ENCODE measurements at places on chromosomes 2 and 18. TPM values are rescaled to one million over a fixed set of nuclear protein-coding genes. Genes with fewer than 3 reads are reported as not detected.

DNA sequence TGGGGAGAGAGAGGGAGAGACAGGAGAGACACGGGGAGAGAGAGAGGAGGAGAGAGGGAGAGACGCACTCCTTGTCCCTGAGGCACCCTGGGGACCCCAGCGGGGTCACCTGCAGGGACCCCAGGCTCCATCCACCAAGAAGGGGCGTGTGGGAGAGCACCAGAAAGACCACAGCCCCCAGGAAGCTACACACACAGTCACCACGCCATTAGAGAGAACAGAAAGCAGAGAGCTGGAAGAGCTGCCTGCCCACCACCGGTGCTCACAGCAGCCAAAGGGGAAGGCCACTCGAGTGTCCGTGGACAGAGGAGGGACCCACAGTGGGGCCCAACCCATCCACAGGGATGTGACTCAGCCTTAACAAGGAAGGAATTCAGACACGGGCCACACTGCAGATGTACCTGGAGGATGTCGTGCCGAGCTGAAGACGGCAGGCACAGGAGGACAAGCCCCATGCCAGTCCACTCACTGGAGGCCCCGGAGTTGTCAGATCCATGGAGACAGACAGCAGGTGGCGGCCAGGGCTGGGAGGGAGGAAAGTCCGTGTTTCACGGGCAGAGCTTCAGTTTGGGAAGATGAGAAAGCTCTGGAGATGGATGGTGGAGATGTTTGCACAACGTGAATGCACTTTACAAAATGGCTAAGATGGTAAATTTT lies 11.5 kb upstream of the NFATC1 start:
- DNase-seq = no peak

- DNase-seq = no peak
Observed at GRCh38 chr18:54206447-54206846, 18.0 kb downstream of the MBD2 start.

- DNase-seq = no peak
Observed at GRCh38 chr2:158120102-158120501, 18.4 kb downstream of the UPP2 start.

GRCh38 chr18:13112982-13113381 lies 105.6 kb upstream of the LDLRAD4 start:
- DNase-seq = peak; percentile 65

DNA sequence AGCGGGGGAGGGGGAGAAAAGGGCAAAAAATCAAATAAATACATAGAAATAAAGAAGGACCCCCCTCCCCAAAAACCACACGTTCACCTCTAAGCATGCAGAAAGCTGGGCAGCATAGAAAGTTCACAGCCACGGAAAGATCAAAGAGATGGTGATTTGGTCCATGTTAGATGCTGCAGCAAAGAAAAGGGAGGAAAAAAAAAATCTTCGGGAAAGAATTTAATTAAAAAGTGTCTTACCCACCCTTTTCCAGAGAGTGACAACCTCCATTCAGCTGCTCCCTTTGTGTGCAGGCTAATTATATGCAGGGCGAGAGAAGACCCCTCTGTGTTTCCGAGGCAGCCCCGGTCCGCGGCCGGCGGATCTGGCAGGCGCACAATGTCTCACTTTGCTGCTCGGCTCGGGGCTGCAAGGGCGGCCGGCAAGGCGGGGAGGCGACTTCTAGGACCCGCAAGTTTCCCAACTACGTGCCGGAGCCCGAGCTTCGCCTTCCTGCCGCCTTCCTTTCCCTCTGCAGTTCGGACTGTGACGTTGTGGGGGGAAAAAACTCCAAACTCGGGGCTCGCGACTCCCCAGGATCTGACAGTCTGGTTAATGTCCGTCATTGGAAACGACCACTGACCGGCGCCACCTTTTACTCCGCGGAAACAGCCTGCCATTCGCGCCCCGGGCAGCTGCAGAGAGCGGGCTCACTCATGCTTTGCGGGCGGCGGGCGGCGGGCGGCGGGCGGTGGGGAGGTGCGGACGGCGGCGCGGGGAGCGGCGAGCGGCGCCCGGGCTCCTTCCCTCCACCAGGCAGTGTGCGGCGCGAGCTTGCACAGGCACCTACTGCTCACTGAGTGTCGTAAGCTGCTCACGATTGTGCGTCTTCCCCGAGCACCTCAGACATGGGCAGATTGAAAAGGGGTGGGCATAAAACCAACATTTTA lies at the start of gene LRRTM1:
TSS of gene LRRTM1 (minus strand) at position 844 of the 929 bp plus-strand sequence. CDS start 933 bp downstream, outside the sequence.
- DNase-seq = peak; percentile 57

GRCh38 chr2:83068714-83069113 lies 1390.4 kb downstream of the SUCLG1 start:
- no peak for DNase-seq

DNA sequence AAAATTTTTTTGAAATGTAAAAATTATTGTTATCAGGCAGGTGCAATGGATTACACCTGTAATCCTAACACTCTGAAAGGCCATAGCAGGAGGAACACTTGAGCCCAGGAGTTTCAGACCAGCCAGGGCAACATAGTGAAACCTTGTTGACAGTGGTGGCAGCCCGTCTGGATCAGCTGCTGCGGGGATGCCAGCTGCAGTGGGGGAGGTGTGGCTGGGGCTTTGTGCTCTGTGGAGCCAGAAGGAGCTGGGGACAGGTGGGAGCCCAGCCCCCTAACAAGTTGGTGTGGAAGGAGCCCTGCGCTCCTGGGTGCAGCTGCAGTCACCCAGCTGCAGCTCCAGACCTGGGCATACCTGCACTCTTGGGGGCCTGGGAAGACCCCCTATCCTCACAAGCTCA lies 182.4 kb upstream of the MC4R start:
- no peak for DNase-seq

GRCh38 chr2:185689906-185690539 lies 48.6 kb upstream of the FSIP2 start:
- DNase-seq = no peak

DNA sequence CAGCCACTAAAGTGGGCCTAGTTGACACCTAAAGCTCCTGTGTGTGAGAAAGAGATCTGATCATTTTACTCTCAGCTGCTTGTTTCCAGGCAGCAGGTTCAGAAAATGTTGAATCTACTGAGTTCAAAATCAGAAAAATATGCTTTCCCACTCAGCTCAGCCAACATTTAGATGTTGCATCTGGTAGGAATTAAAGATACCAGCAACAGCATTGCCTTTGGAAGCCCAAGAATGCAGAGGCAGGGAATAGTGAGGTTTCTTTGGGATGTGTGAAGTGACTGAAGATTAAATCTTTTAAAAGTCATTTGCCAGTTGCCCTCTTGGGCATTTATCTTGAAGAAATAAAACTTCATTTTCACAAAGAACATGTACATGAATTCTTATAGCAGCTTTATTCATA lies 33.9 kb upstream of the DOCK10 start:
- DNase-seq = no peak

GRCh38 chr2:99489761-99490622 lies at the start of gene REV1:
REV1 (minus strand) TSS chr2:99490017; CDS start chr2:99464975, 25,042 bp downstream.
- DNase-seq = peak; percentile 97

- DNase-seq = peak; percentile 91
Observed at GRCh38 chr18:12308386-12309100, 502 bp downstream of the TUBB6 start.

SETBP1 gene
- total RNA-seq = 34.4 TPM

THADA gene
- 65.0 TPM for total RNA-seq

SRD5A2 gene
- total RNA-seq = 0.72 TPM

GALNT14 gene
- 5.1 TPM for total RNA-seq

All from umbilical cord (tissue), 2 donors.